ENCODE measurements at places on chromosomes 11 and 22. TPM values are rescaled to one million over a fixed set of nuclear protein-coding genes. Genes with fewer than 3 reads are reported as not detected.

DNA sequence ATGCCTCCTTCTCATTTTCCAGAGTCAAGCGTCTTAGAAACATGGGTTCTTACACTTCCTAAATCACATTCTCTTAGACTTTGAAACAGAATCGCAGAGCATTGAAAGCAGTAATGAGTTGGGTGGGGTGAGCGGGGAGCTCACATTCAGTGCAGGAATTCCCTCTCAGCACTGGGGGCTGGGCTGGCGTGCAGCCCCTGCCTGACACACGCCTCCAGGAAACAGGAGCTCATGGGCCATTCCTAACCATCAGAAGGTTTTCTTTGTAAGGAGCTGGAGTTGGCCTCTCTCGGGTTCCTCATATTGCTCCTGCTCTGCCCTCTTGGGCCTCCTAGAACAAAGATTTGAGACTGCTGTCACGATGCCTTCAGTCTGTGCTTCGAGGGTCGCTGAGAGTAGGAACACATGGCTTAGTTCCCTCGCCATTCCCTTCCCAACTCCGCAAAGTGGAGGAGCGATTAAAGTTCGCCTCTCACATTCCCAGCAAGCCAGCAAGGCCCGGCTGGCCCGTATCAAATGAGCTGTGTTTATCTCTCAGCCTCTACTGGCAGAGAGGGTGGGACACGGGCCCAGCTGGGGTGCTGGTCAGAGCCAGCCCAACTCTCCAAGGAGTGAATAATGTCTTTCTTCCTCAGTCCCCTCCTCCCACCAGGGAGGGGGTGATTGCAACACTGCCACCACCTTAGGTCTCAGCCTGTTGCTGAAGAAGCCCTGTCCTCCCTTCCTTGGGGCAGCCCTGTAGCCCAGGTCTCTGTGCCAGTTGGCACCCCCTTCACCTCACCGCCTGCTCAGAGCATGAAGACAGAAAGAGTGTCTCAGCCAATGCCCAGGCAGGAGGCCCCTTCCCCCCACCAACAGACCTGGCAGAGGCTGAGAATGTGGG lies 10.4 kb downstream of the CHRDL2 start:
- H3K4me3 ChIP-seq, result no peak overlapping the region
- no peak overlapping the region for H3K27ac ChIP-seq
- no peak for DNase-seq
- H3K4me1 ChIP-seq, result no peaks in the 10 kb centered on the region
- H3K36me3 ChIP-seq, result no peaks in the 10 kb centered on the region

GRCh38 chr11:69876013-69876412 lies 56.8 kb upstream of the FGF3 start:
- no peak for DNase-seq
- H3K36me3 ChIP-seq, result no peaks in the 10 kb centered on the region
- no peak overlapping the region for H3K4me3 ChIP-seq
- H3K27ac ChIP-seq, result no peak overlapping the region

DNA sequence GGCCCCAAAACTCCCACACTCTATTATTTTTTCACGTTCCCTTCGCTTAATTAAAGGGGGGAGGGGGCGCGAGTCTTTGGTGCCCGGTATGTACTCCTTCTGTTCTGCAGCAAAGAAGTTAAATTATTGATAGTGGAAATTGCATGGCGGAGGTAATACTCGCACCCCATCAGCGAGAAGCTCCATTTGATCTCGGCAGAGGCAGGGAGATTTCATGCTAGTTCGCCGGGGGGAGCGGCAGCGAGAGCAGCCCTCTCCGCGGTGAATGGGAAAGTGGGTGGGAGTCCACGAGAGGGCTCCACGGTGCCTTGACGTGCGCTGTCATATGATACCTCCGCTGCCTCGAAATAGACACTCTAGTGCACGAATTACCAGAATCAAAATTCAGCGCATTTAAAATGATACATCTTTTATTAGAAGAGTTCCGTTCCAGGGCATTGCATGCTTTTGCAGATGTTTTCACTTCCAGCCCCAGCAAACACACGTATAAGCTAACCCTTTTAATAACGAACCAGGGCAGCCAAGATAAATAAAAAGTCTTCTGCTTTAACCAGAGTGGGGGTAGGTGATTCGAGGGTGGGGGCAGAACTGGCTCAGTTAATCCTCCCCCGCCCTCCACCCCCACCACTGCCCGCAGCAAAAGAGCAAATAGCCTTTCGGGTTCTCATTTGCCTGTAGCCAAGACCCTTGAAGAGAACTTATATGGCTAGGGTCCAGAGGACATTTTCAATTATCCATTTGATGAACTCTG lies 1.3 kb upstream of the BDNF start:
- no peaks in the 10 kb centered on the region for H3K36me3 ChIP-seq
- H3K4me1 ChIP-seq, result peaks cover 24% of the 10 kb centered on the region
- peak; percentile 28 for DNase-seq

DNA sequence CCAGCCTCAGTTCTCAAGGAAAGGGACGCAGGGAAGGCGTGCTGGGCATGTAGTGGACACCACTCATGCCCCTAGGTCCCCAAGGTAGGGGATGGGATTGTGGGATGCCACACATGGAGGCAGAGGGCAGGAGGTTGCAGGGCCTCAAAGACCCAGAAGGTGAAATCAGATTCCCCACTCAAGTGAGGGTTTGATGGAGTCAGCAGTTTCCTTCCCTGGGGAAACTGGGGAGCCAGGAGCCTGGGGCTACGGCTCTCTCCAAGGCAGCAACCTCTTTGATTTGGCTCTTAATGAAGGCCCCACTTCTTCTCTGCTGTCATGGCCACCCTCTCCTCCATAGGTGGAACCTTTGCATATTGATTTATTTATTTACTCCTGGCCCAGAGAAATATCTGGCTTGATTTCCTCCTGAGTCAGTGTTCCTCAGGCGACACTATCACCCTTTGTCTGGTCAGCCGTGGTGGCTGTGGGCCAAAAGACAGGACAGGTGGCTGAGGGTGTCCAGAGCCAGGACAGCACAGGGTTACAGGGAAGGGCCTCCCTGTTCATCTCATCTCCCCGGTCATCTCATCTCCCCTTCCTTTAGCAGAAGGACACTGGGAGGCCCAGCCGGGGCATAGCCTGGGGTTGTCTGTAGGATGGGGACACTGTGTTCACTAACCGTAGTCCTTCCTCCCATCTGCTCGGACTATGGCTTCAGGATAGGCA lies 9.6 kb downstream of the GNAZ start:
- peaks cover 9% of the 10 kb centered on the region for H3K27me3 ChIP-seq
- H3K4me1 ChIP-seq, result peaks cover 10% of the 10 kb centered on the region
- H3K36me3 ChIP-seq, result no peaks in the 10 kb centered on the region
- H3K27ac ChIP-seq, result no peak overlapping the region
- H3K4me3 ChIP-seq, result no peak overlapping the region
- DNase-seq, result no peak

DNA sequence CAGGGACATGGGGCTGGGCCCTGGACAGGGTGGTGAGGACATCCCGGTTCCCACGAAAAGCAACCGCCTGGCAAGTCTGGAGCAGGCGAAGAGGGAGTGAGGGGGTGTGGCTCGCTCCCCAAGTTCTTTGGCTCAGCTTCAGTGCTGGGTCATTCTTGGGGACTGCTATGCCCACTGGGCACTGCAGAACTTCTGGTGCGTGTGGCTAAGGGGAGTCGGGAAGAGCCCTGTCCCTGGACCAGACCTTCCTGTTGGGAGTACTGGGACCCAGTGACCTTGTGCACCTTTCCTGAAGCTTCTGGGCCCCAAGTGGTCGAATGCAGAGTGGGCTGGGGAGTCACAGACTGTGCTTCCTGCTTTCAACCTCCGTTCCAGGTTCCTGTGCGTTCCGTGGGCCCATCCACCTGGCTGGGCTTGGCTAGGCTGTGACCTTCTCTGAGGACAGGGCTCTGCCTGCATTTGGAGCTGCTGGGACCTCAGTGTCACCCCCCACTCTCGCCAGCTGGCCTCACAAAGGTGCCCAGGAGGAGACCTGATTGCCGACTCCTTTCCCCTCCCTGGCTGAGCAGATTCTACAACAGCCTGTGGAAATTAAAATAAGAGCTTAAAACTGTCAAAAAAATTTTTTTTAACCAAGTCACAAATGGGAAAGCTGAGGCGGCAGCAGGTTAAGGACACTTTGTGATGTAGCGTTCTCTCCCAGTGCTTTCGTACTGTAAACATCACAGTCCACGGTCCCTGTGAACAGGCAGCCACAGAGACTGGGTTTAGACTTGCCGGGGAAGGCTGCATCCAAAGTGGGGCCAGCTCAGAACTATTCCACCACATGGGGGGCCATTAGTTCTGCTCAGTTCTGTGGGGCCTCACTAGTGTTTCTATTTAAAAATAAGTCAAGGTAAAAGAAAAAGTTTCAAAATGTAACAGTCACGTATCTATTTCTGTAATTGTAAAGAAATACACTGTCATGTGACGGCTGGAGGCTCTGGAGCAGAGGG lies 63.8 kb upstream of the WNT7B start:
- DNase-seq, result no peak
- H3K36me3 ChIP-seq, result no peaks in the 10 kb centered on the region
- peaks cover 1% of the 10 kb centered on the region for H3K27me3 ChIP-seq
- no peak overlapping the region for H3K4me3 ChIP-seq

DNA sequence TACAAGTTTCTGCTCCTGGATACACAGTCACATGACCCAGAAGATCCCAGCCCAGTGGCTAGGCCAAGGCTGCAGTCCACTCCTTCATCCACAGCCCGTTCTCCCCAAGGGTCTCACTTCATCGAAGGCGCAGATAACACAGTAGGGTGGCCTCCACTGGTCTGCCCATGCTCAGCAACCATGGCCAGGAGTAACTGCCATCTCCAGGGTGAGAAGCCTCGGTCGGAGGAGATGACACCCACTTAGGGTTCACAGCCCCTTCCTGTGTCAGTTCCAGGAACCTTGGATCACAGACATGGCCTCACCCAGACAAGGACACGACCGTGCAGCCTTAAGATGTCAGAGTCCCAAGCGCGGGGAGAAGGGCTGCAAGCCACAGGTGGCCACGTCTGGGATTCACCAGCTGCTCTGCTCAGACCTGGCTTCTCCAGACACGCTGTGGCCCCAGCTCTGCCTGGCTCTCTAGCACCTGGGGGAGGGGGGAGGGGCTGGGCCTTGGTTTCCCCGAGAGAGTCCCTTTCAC lies 2.6 kb downstream of the BET1L start:
- DNase-seq, result no peak
- H3K36me3 ChIP-seq, result peaks cover 39% of the 10 kb centered on the region
- H3K4me3 ChIP-seq, result no peak overlapping the region
- no peaks in the 10 kb centered on the region for H3K27me3 ChIP-seq

DNA sequence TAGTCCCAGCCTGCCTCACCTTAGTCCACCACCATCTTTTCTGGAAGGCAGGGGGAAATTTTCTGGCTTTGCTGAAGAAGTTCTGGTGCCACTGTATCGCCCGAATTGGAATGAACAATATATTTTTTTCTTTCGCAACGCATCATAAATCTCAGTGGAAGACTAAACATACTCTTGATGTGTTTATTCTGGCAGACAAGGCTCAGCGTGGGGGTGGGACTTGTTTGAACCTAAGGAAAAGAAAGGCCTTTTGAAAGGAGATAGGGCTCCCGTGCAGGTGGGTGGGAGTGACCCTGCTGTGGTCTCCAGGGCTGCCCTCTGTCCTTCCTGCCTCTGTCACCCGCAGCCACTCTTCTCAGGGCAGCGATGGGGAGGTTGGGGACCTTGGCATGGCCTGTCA lies 42.5 kb downstream of the CD82 start:
- no peak overlapping the region for H3K4me3 ChIP-seq
- no peaks in the 10 kb centered on the region for H3K27me3 ChIP-seq
- peak overlapping the region; percentile 86 for H3K27ac ChIP-seq

DNA sequence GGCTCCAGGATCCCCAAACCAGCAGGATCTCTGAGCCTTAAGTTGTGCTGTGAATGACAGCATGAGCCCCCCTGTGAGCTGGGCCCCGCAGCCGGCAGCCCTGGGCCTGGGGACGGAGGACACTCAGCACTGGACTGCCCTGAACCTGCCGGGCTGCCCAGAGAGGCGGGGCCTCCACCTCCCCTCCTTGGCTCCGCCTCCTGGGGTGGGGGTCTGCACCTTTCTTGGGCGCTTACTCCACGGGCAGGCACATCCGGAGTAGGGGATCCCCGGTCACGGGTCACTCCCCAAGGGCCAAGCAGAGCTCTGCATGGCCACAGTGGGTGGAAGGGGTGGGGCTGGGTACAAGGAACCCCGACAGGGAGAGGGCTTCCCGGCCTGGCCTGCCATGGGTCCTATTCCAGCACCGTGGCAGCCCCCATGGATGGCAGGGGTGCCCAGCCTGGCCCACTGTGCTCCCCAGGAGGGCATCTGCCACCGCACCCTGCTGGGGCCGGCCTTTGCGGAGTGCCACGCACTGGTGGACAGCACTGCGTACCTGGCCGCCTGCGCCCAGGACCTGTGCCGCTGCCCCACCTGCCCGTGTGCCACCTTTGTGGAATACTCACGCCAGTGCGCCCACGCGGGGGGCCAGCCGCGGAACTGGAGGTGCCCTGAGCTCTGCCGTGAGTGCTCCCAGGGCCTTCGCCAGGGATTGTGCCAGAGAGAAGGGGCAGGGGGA lies 5.4 kb downstream of the MUC5B start:
- DNase-seq, result no peak
- no peaks in the 10 kb centered on the region for H3K4me1 ChIP-seq
- H3K27me3 ChIP-seq, result no peaks in the 10 kb centered on the region
- H3K4me3 ChIP-seq, result no peak overlapping the region
- H3K36me3 ChIP-seq, result no peaks in the 10 kb centered on the region
- H3K27ac ChIP-seq, result no peak overlapping the region

DNA sequence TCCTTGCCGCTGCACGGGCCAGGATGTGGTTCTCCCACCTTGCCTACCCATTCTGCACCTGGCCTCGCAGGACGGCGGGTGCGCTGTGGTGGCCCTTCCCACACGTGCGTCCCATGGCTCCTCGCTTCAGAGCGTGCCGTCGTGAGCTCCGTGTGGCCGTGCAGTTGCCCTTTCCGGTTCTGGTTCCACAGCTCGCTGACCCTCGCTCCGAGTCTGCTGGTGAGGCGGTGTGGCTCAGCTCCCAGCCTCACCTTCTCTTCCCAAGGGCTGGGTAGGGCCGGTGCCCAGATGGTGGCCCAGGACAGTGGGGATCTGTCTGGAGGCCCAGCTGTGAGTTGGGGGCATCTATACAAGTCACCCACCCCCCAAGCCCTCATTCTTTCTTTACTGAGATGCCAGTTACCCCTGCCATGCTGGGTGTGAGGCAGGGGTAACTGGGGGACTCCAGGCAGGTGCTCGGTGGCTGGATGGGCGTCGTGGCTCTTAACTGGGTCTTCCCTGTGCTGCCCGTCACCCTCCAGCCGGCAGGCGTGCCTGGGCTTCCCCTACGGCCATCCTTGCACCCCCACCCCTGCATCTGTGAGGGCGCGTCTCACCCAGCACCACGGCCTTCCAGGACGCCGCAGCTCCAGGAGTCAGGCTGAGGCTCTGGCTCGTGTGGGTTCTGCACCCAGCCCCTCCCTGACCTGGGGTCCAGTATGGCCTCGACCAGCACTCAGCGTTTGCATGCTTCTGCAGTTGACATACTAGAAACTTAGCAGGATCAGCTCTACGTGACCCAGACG lies 395.2 kb downstream of the TBC1D22A start:
- H3K4me3 ChIP-seq, result no peak overlapping the region
- H3K4me1 ChIP-seq, result no peaks in the 10 kb centered on the region
- H3K27me3 ChIP-seq, result no peaks in the 10 kb centered on the region
- no peak overlapping the region for H3K27ac ChIP-seq

The OR52D1 gene
- total RNA-seq, result not detected

The ZFTA gene
- 5.6 TPM for total RNA-seq

The SEZ6L gene
- total RNA-seq, result not detected

The SHISAL1 gene
- total RNA-seq, result not detected
